Bone marrow (tissue), 2 donors: ENCODE measurements at places on chromosomes 1 and 21.
A peak's percentile ranks its signal among the peaks of the same experiment; 100 is the strongest.

GRCh38 chr1:204971517-204972336 is 71.3 kb upstream of the CNTN2 start:
- peak; percentile 66 for DNase-seq

GRCh38 chr1:183638649-183639387 is 3.2 kb upstream of the ARPC5 start:
- DNase-seq = no peak

- no peak for DNase-seq
These were observed 151.0 kb downstream of the NUF2 start for GRCh38 chr1:163472651-163473248.

GRCh38 chr1:196577386-196577785 is 30.9 kb downstream of the KCNT2 start:
- DNase-seq = no peak

DNA sequence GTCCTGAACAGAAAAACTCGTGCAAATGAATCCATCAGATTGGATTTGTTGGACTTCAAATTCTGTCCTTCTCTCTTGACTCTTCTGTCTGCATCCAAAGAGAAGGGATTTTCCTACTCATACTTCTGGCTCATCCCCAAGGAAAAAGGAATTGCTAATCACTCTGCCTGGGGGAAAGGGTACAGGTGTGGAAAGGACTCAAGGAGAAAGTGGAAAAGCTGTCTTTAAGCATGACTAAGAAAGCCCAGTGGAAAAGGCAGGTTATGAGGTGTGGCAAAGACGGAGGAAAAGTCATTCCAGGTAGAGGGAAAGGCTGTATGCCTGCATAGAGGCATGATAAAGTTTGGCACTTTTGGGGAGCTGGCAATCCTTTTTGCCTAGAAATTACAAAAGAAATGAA is 43.4 kb downstream of the PTGS2 start:
- no peak for DNase-seq

DNA sequence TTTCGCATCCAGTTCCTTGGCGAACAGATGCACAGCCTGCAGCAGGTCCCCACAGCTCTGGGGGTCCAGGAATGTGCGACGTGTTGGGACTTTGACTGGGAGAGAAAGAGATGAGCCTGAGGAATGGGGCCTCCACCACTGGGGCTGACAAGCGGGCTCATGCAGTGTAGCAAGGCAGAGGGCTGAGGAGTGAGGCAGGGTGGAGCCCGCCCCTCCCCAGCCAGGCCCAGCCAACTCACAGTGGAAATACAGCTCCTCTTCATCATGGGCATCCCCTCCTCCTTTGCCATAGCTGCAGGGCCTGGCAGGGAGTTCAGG is 30.7 kb downstream of the CDCA8 start:
- DNase-seq = no peak

DNA sequence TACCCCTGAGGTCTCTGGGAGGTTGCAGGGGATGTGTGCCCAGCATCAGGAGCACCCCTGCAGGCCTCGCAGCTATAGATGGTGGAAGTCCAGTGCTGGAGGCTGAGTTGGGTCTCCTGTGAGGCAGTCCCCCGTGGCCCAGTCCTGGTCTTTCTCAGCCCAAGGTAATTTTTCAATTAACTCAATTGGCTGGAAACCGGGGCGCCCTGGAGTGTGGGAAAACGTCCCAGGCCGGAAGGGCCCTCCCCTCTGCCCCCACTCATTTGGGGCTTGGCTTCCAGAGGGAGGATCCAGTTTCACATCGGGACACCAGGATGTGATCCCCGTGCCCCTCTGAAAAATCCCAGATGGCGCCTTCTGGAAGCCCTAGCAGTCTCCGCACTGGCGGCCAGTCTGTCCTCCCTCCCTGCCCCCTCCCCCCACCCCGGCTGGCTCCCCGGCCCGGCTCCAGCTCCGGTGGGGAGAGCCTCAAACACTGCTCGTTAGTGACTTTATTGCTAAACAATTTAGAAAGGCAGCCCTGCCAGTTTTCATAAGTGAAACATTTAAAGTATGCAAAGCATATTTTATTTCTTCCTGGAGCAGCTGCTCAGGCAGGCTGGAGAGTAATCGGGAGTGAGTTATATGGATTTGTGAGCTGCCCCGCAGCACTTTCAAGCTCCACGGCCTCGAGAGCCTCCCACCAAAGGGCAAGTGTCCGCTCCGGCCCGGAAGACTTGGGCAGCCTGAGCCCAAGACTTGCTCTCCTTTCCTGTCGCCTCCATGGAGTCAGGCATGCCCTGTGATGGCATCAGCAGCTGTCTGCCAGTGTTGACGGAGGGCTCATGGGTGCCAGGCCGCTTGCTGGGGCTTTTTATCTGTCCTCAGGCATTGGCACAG is 208.2 kb upstream of the TMEM51 start:
- no peak for DNase-seq

- peak; percentile 38 for DNase-seq
These were observed 10.5 kb upstream of the RNPC3 start for GRCh38 chr1:103514920-103515503.

- no peak for DNase-seq
These were observed 38.9 kb downstream of the WARS2 start for GRCh38 chr1:119101563-119101962.

DNA sequence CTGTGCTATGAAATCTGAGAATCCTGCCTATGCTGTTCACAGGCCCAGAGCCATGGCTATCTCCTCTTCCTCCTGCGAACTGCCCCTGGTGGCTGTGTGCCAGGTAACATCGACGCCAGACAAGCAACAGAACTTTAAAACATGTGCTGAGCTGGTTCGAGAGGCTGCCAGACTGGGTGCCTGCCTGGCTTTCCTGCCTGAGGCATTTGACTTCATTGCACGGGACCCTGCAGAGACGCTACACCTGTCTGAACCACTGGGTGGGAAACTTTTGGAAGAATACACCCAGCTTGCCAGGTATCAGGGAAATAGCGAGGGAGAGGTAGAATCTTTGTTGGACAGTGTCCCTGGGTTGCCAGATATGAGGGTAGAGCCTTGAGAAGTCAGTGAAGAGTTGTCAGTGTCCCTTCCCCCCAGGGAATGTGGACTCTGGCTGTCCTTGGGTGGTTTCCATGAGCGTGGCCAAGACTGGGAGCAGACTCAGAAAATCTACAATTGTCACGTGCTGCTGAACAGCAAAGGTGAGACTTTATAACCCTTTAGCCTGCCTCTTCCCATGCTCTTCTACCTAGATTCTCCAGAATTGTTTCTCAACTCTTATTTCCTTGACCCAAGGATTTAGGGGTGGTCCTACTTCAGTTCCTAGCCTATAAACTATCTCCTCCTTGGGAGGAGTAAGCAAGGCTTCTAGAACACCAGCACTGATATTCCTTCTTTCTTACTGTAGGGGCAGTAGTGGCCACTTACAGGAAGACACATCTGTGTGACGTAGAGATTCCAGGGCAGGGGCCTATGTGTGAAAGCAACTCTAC is 1.4 kb downstream of the NIT1 start:
- DNase-seq = no peak

GRCh38 chr1:20609541-20609940 is 20.6 kb downstream of the CDA start:
- DNase-seq = no peak

- DNase-seq = no peak
These were observed 92.1 kb upstream of the TTC34 start for GRCh38 chr1:2893473-2894120.

DNA sequence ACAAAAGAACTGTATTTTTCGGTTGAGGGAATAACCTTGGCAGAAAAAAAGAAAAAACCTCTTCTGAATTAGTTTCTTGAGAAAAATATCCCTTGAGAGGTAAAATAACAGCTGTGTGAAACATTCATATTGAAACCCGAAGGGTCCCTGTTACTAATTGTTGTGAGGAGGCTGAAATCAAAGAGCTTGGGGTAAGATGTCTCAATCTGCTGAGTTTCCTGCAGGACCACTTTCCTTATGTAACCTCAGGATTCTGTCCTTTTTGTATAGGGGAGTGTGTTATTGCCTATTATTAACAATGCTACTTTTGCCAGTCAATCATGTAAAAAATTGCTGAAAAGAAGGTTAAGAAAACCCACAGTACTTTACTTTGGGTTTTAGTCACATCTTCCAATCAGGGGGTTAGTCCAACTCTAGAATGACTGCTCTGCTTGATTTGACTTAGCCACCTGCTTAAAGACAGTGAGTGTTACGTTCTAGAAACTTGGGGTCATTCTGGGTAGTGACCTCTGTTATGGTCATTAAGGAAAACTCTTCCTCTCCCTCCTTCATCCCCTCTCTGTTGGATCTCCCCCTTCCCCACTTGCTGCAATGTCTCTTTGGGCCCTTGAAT is 138.8 kb downstream of the GIPC2 start:
- DNase-seq = no peak

DNA sequence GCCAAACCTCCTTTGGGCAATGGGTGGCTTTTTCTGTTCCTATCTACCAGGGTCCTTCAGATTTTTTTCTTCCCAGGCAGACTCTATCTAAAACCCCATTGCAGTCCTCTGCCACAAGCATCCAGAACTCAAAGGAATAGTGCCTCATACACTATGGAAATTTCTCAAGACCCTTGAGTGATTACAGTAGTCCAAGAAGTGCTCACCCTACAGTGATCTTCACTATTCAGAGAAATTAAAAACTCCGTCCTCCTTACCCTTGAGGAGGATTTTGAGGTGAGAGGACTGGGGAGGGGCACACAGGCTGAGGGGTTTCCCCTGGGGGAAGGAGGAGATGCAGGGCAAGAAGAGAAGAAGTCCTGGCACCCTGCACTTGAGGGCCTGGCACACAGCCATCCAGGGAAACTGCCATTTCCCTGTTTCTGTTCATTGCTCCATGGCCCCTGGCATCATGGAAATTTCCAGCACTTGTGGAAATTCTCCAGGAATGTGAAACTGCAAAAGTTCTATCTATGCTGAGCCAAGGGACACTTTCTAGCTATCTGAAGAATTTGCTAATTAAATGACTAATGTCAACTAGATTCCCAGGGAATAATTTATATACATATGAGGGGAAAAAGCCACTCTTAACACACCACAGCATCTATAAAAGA is 102.5 kb upstream of the ATP1B1 start:
- DNase-seq = no peak

- DNase-seq = no peak
These were observed 29.3 kb downstream of the NUP133 start for GRCh38 chr1:229478852-229479251.

GRCh38 chr1:150288822-150289221 is 4.8 kb upstream of the MRPS21 start:
- no peak for DNase-seq

DNA sequence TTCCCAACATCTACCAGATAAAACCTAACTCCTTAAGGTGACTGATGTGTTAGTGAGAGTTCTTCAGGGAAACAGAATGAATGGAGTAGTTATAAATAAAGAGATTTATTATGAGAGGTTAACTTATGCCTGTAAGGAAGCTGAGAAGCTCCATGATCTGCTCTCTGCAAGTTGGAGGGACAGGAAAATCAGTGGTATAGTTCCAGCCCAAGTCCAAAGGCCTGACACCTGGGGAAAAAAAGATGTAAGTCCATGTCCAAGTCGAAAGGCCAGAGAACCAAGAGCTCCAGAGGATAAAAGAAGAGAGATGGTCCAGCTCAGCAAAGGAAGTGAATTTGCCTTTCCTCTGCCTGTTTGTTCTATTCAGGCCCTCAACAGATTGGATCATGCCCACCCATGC is 27.1 kb downstream of the KRTAP24-1 start:
- no peak for DNase-seq

GRCh38 chr1:17831597-17831996 is 76.5 kb downstream of the ACTL8 start:
- DNase-seq = no peak

DNA sequence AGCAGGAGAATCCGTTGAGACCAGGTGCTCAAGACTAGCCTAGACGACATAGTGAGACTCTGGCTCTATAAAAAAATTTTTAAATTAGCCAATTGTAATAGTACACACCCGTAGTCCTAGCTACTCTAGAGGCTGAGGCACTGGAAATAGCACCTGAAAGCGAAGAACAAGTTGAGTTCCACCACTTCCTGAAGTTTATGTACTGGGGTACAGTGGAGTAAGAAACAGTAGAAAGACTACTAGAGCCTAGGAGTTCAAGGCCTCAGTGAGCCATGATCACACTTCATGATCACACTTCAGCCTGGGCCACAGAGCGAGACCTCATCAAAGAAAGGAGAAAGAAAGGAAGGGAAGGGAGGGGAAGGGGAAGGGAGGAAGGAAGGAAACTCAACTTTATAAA is 19.8 kb downstream of the RSBN1 start:
- no peak for DNase-seq
